CD4-positive, alpha-beta T cell treated with Interleukin-10 for 1 hour (primary cell): ENCODE measurements at places on chromosomes 16 and 17.

DNA sequence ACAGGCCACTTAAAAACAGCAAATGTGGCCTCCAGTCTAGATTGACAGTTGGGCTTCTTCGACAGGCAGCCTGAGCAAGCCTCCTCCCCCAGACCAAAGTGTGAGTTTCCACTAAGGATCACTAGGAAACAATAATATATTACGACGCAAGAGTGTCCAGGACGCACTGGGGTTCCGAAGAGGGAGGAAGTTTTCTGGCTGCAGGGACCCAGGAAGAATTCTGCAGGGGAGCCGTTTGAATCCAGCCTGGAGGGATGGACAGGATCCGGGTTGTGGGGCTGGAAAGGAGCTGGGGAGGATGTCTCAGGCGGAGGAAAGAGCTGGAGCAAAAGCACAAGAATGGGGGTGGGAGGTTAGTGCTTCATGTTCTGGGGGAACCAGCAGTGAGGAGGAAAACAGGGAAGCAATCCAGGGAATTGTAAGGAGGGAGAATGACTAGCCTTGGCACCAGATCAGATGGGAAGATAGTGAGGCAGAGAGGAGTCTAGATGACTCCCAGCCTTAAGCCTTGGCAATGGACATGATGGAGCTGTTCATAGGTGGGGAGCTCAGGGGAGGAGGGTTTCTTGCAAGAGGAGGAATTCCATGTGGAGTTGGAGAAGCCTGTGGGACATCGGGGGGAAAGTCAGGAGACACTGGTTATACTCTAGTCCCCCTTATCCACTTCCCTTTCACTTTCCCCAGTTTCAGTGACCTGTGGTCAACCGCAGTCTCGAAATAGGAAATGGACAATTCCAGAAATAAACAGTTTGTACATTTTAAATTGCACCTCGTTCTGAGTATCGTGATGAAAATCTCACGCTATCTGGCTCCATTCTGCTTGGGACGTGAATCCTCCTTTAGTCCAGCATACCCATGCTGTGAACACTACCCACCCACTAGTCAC is 26.6 kb downstream of the NGFR start:
- DNase-seq: no peak

DNA sequence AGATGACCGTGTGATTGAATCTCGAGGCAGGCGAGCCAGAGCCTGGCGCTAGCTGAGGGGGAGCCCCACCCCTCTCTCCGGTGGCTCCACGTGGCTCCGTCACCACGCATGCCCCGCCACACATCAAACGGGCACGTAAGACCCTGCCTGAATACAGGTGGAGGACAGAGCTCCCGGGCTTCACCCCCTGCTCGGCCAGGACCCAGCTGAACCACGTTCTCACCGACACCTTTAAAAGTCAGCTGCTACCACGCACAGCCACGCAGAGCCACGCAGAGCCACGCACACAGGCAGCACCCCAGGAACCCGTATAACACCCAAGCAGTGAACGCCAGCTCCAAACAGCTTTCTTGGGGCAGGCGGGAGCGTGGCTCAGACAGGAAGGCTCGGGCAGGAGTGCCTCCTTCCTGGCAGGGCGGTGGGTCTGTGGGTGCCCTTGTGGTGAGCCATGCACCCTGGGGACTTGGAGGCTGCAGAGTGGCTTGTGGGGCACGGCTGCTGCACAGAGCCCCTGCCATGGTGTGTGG is 4.4 kb downstream of the TMEM204 start:
- peak; percentile 31 for DNase-seq

DNA sequence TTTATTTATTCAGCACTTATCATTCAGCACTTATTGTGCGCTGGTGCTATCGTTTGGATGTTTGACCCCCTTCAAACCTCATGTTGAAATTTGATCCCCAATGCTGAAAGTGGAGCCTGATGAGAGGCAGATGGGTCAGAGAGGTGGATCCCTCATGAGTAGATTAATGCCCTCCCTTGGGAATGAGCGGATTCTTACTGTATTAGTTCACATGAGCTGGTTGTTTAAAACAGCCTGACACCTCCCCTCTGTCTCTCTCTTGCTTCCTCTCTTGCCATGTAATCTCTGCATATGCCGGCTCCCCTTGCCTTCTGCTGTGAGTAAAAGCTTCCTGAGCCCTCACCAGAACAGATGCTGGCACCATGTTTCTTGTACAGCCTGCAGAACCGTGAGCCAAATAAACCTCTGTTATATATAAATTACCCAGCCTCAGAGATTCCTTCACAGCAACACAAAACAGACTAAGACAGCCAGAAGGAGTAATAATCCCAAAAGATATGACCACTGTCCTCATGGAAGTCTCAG is 111.1 kb downstream of the CACNG3 start:
- DNase-seq: no peak

- no peak for DNase-seq
Observed at GRCh38 chr17:52079496-52079895, 79.0 kb downstream of the CA10 start.

GRCh38 chr16:66843191-66843590 is 1.0 kb upstream of the CA7 start:
- no peak for DNase-seq

DNA sequence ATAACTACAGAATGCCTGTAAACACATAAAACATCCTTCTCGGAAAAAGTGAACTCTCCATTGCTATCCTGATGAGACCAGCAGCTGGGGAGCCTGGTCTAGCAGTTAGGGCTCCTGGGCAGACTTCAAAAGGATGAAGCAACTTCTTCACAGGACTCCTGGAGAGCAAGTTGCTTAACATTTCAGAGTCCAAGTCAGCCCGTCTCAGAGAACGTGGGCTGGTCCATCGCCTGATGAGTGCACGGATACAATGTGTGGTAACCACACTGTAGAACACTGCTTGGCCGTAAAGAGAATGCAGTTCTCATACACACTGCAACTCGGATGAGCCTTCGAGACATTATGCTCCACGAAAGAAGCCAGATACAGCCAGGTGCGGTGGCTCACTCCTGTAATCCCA is 52.7 kb downstream of the TMEM235 start:
- no peak for DNase-seq

- no peak for DNase-seq
Observed at GRCh38 chr16:3274490-3274889, 8.8 kb upstream of the ZNF263 start.

DNA sequence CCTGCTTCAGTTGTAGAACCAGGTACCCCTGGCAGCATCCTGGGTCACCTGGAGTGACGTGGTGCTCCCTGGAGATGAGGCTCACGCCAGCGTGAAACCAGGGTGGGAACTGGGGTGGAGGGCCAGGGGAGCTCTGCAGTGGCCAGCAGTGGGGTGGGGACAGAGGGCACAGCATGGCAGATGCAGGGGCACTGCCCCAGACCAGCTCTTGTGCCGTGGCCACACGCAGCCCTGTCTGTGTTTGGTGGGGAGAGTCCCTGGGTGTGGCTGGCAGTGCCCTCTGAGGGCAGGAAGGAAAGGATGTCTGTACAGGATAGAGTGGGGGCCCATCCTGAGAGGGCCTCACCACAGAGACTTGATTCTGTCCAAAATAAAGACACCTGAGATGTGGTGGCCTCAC is 24.5 kb downstream of the ZNF750 start:
- no peak for DNase-seq

GRCh38 chr17:12613566-12613965 is 52.1 kb upstream of the MYOCD start:
- DNase-seq: no peak

GRCh38 chr17:50645748-50646682 is 11.3 kb downstream of the ABCC3 start:
- no peak for DNase-seq

DNA sequence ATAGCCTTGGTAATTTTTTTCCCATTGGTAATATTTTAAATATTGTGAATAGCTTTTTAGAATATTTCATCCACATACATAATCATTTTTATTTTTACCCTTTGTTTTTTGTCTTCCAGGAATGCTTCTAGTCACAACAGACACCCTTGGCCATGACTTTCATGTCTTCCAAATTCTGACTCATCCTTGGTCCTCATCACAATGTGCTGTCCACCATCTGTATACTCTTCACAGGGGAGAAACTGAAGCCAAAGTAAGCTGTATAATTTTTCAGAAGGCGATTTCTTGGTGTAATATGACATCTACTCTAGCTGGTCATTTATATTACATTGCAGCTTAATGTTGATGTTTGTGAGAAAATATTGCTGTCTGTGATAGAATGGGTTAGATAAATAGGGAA is 269.4 kb downstream of the BCAS3 start:
- DNase-seq: no peak

- no peak for DNase-seq
Observed at GRCh38 chr16:56781528-56781961, 51.6 kb downstream of the NUP93 start.

GRCh38 chr17:74343526-74344284 is 17.7 kb downstream of the KIF19 start:
- no peak for DNase-seq

DNA sequence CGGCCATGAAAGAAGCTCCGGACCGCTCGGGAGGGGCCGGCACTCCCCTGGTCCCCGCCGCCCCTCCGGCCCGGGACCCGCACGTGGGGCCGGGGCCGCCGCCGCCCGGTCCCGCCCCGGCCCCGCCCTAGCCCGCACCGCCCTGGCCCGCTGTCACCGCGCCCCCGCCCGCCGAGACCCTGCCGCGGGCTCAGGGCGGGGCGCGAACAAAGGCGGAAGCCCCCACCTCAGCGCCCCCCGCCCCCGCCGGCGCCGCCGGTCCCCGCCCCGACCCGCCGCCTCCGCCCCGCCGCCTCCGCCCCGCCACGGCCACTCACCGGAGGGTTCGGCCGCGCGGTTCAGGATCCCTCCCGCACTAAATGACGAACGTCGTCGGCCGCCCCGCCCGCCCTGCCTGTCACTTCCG is at the start of gene ARHGDIA:
Gene ARHGDIA (minus strand): TSS at position 357 of the 406 bp plus-strand sequence. CDS start 1,407 bp downstream, outside the sequence.
- no peak for DNase-seq

GRCh38 chr17:49488612-49489011 is 6.5 kb upstream of the NGFR start:
- DNase-seq: no peak

DNA sequence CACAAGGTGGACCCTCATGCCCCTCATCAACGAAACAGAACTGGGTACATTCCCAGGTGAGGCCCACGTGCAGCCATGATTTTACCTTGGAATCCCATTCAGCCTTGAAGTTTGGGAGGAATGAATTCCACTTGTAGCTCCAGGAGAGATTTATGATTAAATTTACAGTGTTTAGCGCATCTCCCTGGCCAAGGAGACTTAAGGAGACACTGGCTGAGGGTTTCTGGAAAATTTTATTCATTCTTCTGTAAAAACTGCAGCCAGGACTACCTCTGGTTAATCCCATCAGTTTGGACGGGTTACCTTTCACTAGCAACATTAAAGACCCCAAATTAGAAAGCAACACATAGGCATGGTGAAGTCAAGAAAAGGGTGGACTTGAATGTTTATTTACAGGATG is 87.2 kb upstream of the SMURF2 start:
- DNase-seq: no peak

DNA sequence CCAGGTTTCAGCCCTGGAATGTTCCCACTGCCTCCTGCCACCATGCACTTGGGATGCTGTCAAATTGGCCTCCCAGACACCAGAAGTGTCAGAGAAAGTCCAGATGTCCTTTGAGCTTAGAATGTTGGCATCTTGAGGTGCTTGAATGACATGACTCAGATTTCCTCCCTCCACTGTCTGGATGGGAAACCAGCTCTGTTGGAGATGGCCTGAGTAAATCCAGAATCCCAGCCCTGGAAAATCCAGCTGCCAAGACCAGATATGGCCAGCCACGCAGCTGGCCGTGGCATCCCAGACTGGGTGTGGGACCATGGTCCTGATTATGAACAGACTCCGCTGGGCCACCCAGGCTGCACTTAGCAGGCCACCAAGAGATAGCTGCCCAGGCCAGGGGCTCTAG is 57.0 kb upstream of the CLEC3A start:
- DNase-seq: no peak

GRCh38 chr17:81710514-81711308 is 1.4 kb upstream of the SLC25A10 start:
- peak; percentile 9 for DNase-seq

DNA sequence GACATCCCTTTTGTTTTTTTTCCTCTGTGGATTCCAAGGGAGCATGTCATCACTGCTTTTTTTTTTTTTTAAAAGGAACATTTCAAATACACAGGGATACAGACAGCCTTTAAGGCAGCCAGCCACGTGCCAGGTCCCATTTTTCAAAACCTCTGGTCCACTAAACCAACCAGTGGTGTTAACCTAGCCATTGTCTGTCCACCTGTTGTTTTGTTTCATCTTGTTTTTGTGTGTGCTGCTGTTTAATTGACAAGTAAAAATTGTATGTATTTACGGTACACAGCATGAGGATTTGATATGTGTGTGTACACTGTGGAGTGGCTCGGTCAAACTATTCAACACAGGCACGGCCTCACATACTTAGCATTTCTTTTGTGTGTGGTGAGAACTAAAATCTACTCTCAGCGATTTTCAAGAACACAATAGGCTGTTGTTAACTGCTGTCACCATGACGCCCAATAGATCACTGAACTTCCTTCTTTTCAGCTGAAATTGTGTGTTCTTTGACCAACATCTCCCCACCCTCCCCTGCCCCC is 19.2 kb downstream of the TMEM114 start:
- DNase-seq: no peak

GRCh38 chr16:75486014-75486675 is 9.1 kb downstream of the CHST6 start:
- DNase-seq: no peak

DNA sequence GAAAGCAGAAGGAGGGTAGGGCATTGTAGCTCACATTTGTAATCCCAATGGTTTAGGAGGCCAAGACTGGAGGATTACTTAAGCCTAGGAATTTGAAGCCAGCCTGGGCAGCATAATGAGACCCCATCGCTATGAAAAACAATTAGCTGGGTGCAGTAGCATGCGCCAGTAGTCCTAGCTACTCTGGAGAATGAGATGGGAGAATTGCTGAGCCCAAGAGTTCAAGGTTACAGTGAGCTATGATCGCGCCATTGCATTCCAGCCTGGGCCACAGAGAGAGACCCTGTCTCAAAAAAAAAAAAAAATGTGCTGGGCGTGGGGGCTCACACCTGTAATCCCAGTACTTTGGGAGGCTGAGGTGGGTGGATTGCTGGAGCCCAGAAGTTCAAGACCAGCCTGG is 5.0 kb downstream of the ATF7IP2 start:
- no peak for DNase-seq

GRCh38 chr17:50344731-50345365 is 1.1 kb upstream of the XYLT2 start:
- no peak for DNase-seq

DNA sequence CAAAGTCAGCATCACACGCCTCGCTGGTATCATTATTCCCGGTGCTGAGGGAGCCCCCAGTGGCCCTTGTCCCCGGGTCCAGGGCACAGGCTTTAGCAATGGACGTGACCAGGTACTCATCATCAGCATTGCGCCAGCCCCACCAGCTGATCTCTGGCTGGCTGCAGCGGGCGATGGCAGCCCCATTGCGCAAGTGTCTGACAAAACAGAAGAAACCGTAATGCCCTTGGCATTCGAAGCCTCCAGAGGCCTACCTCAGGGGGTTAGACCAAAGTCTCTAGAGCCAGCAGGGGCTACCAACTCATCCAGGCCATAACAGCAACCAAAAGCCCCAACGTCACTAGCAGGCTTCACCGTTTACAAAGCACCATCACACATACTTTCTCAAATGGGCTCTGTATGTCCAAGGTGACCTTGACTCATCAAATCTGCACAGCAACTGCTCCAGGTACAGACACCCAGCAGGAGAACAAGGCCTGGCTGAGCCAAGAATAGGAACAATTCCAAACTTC is 7.3 kb downstream of the MTMR4 start:
- DNase-seq: no peak
